ENCODE measurements at places on chromosomes 11 and 22.

DNA sequence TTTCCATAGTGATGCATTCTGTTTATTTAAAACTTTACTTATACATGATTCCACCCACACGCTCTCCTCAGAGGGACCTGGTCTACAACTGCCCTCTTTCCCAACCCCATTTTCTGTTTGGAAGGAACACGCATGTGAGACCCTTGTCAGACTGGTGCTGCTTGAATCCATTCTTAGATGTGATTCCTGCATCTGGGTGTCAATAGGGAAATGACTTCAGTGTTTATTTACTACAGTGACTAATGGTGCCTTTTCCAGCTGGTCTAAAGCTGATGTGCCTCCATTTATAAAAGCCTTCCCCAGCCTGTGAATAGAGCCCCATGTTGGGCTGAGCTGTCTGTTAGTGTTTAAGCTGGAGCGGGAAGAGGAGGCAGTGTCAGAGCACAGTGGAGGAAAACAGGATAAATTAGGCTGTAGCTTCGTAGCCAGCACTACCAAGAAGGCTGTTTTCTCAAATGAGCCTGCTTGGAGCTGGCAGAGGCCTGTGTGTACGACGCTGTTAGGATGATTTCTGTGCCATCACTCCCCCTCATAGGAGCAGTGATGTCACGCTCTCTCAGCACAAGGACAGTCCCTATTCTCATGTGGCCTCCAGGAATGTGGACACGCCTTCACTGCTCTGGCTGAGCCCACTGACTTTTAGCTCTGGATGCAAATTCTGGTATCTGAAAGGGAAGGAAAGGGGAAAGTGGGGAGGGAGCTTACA, 18.9 kb upstream of the C11orf96 start:
- DNase-seq = no peak

- no peak for DNase-seq
Observed at GRCh38 chr11:104926771-104927611, 28.7 kb upstream of the CASP12 start.

DNA sequence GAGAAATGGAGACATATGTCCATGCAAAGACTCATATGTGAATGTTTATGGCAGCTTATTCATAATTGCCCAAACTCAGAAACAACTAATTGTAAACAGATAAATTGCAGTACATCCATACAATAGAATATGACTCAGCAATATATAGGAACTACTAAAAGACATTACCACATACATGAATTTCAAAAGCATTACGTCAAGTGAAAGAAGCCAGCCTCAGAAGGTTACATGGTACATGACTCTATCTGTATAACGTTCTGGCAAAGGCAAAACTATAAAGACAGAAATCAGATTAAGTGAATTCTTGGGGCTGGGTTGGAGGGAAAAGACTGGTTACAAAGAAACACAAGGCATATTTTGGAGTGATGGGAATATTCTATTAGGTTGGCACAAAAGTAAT, 7.2 kb downstream of the KCTD21 start:
- DNase-seq = no peak

- peak; percentile 86 for DNase-seq
Observed at GRCh38 chr22:39283322-39284141, 35.9 kb downstream of the RPL3 start.

DNA sequence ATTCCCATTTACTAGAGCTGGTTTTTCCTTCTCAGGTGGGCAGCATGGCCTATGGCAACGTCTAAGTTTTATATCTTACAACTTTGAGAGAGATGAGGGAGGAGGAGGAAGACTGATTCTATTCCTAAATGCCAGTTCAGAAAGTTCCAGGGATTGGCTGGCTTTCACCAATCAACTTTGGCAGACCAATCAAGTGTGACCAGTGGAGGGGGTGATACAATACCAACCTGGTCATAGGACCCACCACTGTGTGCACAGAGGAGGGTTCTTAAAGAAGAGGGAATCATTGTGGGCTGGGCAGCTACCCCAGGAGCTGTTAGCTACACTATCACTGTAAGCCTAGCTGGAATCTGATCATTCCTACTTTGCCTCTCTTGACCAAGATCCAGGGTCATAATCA, 8.1 kb downstream of the DIXDC1 start:
- no peak for DNase-seq

GRCh38 chr11:105701098-105701497, 91.2 kb downstream of the GRIA4 start:
- no peak for DNase-seq

DNA sequence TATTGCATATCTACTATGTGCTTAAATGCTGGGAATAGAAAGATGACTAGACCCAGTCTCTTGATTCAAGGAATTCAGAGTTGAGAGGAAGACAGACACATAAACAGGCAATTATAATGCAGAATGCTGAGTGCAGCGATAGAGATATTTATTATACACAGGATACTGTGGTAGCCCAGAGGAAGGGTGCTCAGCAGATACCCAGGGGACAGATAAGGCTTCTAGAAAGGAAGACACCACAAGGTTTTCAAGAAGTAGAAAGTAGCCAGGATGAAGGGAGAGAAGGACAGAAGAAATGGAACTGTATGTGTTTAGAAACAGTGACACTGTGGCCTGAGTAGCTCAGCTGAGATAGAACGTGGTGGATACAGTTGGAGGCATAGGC, 79.4 kb upstream of the NNMT start:
- DNase-seq = no peak

All from HepG2 (cell line).